Activated CD4-positive, alpha-beta T cell treated with anti-CD3 and anti-CD28 coated beads, Interleukin-2, amount 50 U/mL, for 4 hours (primary cell): ENCODE measurements at places on chromosomes 4 and X.
A peak's percentile ranks its signal among the peaks of the same experiment; 100 is the strongest.

DNA sequence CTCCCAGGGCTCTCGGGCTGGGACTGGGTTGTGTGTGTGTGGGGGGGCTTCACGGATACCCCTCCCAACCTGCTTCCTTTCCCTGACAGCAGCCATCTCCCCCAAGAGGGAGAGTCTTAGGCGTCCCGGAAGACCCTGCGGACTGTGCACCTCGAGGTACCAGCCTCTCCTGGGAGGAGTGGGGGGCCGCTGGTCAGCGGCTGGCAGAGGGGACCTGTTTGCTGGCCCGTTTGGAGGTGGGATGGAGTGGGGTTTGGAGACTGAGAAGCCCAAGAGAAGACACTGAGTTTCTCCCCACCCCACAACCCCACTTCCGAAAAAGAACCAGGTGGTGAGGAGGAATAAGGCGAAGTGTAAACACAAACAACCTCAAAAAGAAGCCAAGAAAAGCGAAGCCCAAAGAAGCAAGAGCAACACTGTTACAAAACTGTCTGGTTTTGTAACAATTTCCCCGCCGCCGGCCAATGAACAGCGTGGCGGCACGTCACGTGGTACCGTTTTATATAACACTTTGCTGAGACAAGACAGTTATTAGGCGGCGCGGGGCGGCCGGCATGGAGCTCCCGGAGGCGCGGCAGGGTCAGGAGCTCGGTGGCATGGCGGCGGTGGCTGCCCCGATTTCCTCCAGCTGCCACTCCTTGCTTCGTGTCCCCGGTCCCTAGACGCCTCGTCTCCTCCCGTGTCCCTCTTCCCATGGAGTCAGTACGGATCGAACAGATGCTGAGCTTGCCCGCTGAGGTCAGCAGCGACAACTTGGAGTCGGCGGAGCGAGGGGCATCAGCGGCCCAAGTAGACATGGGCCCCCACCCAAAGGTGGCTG, at the start of gene LONRF3:
Gene LONRF3, plus strand, starts transcription at position 531 of the 820 bp plus-strand sequence. Its CDS starts 163 bp downstream, at position 694.
- peak; percentile 70 for DNase-seq

DNA sequence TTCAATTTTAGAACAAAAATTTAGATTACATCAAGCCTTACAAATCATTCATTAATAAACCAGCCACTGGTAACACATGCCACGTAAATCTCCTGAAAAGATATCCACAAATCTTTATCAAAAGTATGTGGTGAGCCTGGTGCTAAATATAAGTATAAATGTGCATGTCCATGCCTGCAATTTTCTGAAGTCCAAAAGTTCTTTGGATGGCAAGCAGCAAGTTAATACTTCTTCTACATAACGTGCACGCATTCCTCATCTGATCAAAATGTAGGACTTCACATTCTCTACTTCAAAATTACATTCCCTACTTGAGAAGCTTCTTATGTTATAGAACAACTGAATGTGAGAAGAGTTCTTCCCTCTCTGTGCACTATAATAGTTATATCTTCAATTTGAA, 49.8 kb downstream of the HHIP start:
- no peak for DNase-seq

DNA sequence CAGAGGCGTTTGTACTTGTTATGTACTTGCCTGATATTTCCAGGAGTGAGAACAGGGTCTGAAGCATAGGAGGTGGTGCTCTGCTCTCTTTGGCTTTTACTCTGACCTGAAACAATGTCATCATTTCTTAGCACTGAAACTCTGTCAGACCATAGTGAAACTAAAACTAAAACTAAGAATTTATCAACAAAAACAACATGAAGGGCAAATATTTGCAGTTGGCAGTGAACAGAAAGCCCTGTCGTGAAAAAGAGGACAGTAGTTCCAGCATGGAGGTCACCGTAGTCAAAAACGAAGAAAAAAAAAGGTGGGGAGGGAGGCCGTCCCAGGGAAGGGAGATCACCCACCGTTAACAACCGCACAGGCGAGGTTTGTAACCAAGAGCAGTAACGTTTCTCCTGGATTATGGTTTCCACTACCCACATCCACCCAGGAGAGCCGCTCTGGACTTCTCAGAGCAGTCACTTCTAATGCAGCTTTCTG, 97.5 kb downstream of the ANK2 start:
- no peak for DNase-seq

DNA sequence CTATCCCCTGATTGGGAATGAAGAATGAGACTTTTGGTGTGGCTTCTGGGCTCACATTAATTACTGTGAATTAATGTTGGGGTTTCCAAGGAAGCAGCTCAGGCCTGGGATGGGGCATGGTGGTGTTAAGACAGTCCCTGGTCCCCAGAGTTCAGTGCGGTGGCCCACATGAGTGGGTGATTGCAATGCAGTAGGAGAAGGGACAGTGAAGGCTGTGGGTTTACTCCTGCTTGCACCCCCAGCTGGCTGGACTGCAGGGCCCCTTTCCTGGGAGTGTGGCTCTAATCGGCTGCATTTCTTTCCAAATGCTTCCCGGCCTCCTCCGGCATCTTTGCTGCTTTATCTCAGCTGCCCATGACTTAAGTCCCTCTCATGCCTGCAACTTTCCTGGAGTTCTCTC, 28.2 kb upstream of the GPR78 start:
- DNase-seq: no peak

GRCh38 chr4:141154725-141155124, 21.5 kb upstream of the RNF150 start:
- DNase-seq: no peak

DNA sequence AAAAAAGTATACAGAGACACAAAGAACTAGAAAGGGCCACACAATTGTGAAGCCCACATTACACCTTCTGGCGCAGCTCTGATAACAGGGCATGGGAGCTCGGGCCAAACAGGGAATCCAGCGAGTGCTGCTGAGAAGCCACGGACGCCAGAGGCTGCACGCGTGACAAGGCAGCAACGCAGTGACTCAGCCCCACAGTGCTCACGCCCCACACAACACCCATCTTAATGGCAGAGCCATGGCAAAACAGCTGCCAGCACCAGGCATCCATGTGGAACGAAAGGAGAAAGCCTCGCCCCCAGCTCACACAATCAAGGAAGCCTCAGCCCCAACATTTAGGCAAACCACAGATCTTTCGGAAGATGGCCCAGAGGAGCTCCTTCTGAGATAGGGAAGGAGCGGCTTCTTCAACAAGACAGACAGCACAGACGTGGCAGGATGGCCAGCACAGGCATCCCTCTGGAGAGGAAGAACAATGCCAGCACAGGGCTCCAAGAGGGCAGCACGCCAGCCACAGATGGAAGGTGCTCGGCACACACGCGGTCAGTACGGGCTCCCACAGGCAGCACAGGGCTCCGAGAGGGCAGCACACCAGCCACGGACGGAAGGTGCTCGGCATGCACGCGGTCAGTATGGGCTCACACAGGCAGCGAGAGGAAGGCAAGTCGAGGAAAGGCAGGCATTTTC, 33.1 kb downstream of the GAK start:
- DNase-seq: no peak

DNA sequence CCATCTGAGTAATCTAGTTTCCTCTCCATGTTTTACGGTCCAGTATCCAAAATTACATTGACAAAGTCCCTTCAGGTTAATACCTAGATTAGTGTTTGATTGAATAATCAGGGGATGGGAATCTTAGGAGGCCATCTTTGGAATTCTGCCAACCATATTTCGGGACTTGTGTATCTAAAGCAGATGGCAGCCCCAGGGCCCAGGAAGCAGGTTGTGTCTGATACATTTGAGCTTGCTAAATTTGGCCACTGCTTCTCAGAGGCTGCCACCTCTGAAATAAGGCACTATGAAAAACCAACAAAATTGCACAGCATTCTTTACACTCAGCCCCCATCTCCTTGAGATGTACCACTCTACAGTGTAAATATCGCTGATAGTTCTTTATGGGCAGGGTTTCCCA, 102.1 kb downstream of the ASB9 start:
- no peak for DNase-seq

DNA sequence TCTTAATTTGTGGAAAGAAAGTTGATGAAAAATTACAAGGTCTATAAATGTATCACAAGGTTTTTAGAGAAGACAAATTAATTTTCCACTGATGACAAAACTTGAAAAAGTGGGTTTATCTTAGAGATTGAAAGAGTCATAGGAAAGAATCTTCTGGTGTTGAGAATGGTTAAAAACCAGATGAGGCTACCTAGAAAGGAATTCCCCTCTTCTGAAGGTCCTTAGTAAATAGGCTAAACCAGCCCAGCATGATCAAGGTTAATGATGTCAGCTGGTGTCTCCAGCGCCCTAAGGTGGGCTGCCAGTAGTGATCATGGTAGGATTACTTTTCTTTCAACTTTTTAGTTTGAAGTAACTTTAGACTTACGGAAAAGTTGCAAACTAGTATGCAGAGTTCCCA, 71.8 kb upstream of the PGRMC2 start:
- no peak for DNase-seq

DNA sequence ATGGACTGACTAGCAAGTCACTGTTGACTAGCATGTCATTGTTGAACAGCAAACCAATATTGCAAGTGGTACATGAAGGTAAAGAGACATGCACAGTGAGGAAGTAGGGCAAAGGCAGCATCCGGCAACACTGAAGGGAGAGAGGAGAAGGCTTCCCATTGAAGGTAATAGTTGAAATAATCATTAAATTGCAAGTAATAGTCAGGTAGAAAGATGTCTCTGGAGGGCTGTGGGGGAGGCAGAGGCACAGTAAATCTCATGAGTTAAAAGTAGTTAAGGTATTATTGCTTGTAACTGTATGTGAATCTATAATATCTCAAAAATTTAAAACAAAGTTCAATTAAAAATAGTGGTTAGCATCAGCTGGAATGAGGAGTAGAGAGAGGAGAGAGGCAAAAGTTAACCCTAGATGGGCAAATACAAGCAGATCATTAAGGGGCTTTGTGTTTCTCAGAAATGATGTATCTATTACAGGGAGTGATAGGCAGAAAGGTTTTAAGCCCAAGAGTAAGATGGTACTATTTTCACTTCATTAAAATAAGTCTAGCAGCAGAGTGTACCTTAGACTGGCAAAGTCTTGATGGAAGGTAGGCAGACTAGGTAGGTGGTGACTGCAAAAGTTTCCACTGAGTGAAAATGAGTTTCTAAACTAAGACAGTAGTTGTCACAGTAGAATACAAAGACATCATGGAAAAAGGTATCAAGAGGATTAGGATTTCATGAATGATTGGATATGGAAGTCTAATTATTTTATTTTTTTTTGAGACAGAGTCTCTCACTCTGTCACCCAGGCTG, 776.6 kb downstream of the RAB28 start:
- no peak for DNase-seq

DNA sequence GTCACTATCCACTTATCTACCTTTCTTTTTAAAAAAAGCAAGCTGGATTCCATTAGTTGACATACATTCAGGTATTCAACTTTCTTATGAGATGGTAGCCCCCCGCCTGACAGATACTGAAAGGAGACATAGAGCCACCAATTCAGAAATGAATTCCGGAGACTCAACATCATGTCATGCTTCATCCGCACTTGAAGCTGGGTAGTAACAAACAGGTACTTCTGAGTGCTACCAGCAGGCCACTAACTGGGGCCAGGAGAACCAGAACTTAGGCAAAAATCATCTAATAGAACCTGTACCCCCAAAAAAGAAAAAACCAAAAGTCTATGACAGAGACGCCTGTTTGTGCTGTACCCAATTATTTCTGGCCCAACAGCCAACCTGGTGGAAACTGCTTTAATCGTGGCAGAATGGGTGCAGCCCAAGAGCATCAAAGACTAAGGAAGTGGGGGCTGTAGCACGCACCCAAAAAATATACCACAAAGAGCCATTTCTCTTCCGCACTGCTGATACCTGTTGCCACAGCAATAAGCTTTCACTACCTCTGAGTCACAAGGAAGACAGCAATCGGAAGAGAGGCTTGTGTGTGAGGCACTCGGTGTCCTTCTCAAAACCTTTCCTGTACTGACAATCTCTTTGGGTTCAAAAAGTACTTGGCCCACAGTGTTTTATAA, 84.8 kb downstream of the AFAP1 start:
- peak; percentile 59 for DNase-seq

- no peak for DNase-seq
Measured at GRCh38 chr4:12110627-12111026, 681.9 kb upstream of the HS3ST1 start.

- no peak for DNase-seq
Measured at GRCh38 chrX:138886769-138887168, 175.3 kb upstream of the FGF13 start.

DNA sequence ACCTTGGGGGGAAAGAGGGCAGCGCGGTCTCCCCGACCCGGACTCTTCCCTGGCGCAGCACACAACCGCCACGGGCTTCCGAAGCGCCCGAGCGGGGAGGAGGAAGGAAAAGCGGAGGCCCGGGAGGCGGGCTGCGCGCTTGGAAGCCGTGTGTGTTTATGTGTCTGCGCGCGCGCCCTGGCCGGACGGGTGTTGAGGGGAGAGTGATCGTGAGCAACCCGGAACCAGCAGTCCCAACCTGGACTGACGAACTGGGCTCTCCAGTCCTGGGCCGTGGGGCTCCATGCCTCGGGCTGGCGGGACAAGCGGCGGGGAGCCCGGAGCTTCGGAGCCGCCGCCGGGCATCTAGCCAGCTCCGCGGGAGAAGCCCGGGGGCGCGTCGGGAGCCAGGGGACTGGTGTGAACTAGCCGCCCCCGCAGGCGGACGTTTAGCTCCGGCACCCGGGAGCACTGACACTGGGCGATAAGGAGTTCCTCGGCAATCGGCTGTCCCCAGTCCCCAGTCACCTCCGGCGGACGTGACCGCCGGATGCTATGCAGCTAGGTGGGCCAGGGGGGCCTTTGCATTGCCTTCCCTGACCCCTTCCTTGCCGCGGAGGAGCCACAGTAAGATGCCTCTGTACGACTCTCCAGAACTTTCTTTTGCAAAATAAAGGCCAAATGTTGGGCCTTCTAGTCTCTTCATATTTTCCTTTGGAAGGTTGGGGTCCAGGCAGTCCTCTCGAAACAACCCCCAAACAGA, 74.8 kb upstream of the BCOR start:
- no peak for DNase-seq

- DNase-seq: no peak
Measured at GRCh38 chr4:185886832-185887524, 75.0 kb upstream of the SORBS2 start.

- DNase-seq: no peak
Measured at GRCh38 chrX:106791495-106791894, 11.0 kb upstream of the TBC1D8B start.

- no peak for DNase-seq
Measured at GRCh38 chrX:44572340-44572938, 29.8 kb upstream of the FUNDC1 start.

- DNase-seq: no peak
Measured at GRCh38 chrX:66676413-66676812, 37.5 kb upstream of the EDA2R start.

GRCh38 chr4:5795580-5795979, 84.6 kb downstream of the EVC start:
- no peak for DNase-seq

DNA sequence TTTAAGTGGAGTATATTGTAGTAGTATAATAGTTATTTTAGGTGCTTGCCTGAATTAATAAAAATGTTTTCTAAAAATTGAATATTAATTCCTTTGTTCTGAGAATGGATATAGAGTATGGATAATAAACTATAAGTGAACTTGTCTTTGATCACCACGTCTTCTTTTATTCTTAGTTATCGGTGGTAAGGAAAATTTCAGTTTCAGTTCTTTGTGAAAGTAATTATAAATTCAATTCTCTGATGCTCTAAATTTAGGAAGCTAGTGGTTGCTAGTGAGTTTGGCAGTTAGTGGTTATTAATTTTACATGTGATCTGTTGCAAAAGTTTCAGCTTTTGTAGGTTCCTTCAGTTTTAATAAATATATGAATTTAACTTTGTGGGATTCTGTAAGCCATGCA, 30.8 kb downstream of the MRPL1 start:
- DNase-seq: no peak
